Fibroblast of skin of left quadriceps (primary cell): ENCODE measurements at places on chromosomes 16 and 17.

DNA sequence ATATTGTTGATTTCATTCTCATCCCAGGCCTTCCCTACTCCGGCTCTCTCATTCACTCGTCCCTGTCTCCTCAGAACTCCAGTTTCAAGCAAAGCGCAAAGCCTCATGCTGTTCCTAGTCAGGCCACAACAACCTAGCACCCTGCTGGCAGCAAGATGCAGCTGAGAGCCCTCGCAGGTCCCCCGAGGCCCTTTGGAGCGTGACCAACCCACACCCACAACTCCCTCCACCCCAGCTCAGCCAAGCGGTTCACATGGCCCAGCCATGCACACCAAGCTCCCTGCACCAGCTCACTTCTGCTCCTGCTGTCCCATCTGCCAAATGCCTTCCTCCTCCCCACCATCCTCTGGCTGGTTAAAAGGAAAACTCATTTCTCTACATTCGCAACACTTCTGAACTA lies 195.8 kb downstream of the IRX5 start:
- no peak for DNase-seq

DNA sequence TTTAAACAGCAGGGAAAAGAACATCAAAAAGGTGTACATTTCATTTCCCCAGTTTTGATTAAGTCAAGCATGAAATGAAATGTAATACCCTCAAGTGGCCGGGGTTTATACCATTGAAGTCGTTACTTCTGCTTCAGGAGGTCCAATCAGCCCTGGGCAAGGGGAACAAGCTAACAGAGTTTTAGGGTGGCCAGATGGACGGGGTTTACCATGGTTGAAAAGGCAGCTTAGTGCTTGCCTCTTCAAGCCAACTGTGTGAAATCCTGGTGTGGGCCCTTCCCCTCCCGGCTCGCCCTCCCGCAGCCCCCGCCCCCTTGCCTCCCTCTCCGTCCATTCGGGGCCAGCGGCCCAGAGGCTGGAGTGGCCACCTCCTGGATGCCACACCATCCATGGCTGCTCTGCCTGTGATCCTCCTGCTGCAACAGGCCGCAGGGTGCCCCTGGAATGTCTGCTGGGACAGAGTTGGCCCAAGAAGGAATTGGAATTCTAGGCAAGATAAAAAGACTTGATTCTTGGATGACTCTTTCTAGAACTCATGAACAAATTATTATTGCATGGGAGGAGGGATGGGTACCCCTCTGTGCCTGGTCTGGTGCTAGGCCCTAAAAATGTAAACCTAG lies 296.2 kb upstream of the IRX3 start:
- no peak for DNase-seq

- DNase-seq: no peak
Observed at GRCh38 chr16:72444696-72445095, 272.7 kb upstream of the PMFBP1 start.

DNA sequence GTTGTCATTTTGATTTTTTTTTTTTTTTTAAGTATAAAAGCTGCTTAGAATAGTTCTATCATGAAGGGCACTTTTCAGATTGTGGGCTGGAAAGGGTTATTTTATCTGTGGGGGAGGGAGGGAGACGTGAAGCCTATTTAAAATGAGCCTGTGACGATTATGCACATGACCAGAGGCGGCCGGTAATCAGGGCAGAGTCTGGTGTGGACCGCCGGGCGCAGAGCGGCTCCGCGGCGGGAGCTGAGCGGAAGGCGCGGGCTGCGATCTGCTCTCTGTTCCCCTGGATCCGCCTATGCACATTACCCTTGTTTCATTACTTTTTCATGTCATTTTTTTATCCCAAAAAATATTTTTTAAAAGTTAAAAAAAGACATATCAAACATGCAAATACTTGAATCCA lies 23.5 kb downstream of the TMC6 start:
- DNase-seq: no peak

- no peak for DNase-seq
Observed at GRCh38 chr16:6483469-6484033, 849.1 kb upstream of the RBFOX1 start.

- DNase-seq: peak; percentile 16
Observed at GRCh38 chr17:74368341-74369081, 1.2 kb downstream of the GPR142 start.

DNA sequence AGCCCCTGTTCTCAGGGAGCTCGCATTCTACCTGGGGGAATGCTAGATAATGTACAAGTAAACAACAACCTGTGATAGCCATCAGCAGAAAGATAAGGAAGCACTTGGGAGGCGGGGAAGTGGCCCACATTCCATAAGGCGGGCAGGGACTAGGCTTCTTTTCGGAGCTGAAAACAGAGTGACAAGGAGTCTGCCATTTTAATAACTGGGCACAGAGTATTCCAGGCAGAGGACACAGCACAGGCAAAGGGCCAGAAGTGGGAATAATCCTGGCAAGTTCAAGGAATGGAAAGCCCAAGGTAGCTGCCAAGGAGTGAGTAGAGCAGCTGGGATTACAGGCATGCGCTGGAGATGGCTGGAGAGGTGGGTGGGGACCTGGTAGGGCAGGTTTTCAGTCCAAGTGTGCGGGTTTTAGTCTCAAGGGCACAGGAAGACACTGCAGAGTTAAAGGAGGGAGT lies 24.3 kb downstream of the USP43 start:
- DNase-seq: no peak

GRCh38 chr16:84471316-84471715 lies 33.1 kb downstream of the MEAK7 start:
- DNase-seq: no peak

- DNase-seq: no peak
Observed at GRCh38 chr17:77852731-77853130, 105.8 kb upstream of the TNRC6C start.

DNA sequence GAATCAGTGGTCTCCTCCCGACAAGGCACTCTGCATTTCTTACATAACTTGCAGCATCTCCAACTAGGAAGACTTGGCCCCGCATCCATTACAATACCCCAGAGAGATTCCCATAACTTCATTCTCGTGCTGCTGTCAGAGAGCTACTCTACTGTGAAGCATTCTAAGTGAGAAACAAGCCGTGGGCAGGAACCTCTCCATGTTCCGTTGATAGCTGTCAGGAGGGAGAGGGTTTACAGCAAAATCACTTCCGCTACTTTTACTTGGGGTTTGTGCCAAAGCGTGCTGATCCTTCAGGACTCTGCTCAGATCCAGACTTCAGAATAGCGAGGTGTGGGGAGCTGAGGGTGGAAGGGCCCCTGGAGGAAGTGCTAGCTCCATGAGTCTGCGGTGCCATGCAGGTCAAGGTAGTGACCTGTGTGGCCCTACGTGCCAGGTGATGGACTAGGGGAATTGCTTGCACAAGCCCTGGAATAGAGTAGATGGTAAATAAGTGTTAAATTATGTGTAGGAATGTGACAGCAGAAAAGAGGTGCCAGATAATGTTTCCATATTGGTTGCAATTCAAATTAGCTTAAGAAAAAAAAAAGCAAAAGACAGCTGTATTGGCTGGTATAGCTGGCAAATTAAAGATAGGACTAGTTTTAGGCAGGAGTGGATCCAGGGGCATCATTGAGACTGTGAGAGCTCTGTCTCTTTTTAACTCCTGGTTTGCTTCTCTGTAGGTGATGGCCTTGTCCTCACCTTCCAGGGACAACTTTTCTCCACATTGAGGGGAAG lies 358.5 kb upstream of the ERCC4 start:
- no peak for DNase-seq

- no peak for DNase-seq
Observed at GRCh38 chr17:16934836-16935235, 37.1 kb downstream of the TNFRSF13B start.

DNA sequence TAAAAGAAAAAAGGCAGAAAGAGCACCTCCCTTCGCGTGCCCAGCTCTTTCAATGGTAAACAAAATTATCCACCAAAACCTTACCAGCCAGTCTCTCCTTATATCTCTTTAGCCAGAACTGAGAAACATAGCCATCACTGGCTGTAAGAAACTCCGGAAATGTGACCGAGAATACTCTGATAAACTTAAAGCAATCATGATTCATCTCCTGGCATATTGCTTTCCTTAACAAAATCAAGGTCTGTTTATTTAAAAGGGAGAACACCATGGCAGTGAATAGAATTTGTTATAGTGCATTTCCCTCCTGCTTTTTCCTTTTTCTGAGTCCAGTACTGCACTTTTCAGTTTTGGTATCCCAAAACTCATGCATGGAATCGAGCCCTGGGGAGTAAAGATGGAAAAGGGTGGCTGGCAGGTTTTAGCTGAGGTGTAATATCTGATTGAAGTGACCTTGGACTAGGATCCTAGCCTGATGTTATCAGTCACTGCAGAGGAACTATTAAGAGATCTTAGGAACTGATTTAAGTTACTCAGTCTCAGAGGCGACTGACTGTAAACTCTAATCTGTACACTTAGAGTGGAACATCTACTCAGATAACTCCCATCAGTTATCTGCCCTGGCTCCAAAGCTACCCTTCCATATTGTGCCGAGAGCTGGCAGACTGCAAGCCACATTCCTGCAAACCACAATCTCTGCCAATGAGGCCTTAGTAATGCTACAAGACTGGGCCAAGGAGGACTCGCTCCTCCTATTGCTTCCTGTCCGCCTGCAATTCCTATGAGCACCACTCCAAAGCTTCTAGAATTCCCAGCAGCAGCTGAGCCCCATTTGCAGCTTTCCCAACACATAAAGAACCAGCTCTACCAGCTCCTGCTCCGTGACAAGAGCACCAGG lies 7.4 kb upstream of the COX10 start:
- DNase-seq: peak; percentile 14

DNA sequence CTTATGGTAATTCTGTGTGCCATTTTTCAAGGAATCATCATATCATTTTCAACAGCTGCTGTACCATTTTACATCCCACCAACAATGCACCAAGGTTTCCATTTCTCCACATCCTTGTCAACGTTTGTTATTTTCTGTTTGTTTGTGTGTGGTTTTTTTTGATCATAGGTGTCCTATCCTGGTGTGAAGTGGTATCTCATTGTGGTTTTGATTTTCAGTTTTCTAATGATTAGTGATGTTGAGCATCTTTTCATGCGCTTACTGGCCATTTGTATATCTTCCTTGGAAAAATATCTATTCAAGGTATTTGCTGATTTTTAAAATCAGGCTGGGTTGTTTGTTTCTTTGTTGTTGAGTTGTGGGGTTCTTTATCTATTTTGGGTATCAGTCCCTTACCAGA lies 15.0 kb downstream of the CHD9 start:
- no peak for DNase-seq

DNA sequence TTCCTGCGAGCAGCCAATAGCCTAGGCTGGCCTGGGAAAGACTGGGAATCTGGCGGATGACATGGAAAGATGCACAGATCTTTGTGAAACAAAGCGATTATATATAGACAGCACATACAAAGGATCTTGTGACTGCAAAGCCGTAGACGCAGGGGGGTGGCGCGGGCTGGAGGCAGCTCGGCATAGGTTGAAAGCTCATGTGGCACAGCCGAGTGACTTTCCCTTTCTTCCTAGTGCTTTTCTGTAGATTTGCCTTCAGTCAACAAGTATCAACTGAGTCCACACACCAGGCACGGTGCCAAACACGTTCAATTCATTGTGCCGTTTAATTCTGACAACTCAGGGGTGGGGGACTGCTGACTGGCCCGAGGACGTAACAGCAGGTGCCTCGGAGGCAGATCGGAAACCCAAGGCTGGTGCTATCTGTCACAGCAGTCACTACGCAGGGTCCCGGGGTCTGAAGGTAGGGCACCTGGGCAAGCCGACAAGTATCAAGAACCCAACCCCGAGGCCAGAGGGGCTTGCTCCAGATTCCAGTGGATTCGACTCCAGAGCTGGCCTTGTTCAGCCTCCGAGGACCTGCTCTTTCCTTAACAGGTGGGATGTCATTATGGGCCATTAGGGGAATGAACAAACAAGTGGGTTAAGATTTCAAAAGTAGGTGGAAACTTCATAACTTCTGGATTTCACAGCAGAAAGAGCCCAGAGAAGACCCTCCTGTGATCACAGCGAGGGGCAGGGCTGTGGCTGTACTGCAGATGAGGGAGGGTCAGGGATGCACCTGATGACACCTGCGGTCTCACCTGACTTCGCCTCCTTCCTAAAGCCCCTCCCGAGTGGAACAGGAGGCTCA lies 5.9 kb downstream of the PAM16 start:
- DNase-seq: no peak

GRCh38 chr17:798246-798645 lies 16.1 kb downstream of the MRM3 start:
- no peak for DNase-seq

DNA sequence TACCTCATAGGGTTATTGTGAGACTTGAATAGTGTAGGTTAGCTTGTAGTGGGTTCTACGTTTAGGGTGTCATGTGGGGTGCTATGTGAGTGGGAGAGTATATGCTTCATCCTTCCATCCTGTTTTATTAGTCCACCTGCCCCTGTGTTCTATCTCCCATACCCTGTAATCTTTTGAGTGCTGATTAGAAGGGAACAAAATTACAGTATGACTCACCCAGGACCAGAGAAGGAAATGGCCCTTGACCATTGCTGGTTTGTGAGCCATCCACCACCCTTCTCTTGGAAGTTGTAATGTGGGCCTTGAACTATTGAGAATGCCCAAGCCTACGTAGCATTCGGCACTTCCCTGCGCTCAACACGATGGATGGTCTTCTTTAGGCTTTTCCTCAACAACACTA lies 17.1 kb downstream of the SAP30BP start:
- DNase-seq: no peak

DNA sequence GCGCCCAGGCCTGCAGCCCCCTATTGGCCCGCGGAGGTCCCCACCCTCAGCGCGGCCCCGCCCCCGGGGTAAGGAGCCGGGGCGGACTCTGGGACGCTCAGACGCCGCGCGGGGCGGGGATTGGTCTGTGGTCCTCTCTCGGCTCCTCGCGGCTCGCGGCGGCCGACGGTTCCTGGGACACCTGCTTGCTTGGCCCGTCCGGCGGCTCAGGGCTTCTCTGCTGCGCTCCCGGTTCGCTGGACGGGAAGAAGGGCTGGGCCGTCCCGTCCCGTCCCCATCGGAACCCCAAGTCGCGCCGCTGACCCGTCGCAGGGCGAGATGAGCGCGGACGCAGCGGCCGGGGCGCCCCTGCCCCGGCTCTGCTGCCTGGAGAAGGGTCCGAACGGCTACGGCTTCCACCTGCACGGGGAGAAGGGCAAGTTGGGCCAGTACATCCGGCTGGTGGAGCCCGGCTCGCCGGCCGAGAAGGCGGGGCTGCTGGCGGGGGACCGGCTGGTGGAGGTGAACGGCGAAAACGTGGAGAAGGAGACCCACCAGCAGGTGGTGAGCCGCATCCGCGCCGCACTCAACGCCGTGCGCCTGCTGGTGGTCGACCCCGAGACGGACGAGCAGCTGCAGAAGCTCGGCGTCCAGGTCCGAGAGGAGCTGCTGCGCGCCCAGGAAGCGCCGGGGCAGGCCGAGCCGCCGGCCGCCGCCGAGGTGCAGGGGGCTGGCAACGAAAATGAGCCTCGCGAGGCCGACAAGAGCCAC lies at the start of gene NHERF1:
TSS of gene NHERF1 (plus strand) at position 100 of the 750 bp plus-strand sequence. CDS start at position 319, 219 bp downstream.
- DNase-seq: peak; percentile 71
